ENCODE measurements at places on chromosomes 11 and 22.

DNA sequence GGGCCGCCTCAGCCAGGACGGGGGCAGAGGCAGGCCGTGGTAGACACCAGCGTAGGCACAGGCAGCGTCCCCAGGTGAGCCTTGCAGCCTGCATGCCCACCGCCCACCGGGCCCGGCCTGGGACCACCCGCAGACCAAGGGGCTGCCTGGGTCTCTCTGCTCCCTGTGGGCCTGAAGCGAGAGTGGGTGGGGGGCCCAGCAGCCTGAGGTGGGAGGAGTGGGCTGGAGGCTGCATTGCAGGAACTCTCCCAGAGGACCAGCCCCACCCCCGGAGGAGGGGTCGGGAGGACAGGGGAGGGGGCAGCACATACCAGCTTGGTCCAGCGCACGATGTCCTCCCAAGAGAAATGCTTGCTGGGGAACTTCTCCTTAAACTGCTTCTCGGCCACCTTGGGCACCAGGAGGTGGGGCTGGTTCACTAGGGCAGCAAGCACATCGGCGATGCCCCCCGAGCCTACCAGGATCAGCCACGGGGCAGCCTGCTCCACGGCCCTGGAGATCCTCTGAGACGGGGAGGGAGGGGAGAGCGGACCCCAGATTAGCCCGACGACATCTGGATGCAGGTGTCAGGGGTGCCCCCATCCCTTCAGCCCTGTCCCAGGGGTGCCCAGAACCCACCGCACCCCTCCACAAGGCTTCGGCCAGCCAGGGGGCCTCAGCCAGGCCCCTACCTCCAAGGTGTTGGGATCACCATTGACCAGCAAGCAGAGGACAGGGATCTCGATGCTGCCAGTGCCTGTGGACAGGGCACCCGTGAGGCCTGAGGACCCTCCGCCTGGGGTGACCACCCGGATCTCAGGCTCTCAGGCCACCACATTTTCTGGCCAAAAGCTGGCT lies 17.5 kb downstream of the TSSC4 start:
- no peak for DNase-seq

DNA sequence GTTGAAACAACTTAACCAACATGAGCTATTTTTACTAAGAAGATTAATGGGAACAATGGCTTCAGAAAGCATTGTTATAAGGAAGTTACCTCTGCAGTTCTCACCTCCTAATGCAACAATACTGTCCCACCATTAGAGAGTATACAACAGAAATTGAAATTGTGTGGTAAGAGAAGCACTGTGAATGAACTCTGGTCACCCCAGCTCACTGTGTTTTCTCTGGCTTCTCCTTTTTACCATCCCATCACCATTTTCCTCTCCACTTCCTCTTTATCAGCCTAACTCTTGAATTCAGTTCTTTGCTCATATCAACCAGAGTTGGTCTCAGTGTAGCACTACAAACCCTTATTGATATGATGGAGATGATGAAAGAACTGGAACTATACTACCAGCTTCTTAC lies 138.0 kb upstream of the POU2AF2 start:
- DNase-seq = no peak

- no peak for DNase-seq
Observed at GRCh38 chr11:134615041-134615615, 203.1 kb upstream of the B3GAT1 start.

- no peak for DNase-seq
Observed at GRCh38 chr11:124077266-124077665, 36.1 kb upstream of the OR10G7 start.

- DNase-seq = no peak
Observed at GRCh38 chr11:2537896-2538724, 93.3 kb downstream of the KCNQ1 start.

DNA sequence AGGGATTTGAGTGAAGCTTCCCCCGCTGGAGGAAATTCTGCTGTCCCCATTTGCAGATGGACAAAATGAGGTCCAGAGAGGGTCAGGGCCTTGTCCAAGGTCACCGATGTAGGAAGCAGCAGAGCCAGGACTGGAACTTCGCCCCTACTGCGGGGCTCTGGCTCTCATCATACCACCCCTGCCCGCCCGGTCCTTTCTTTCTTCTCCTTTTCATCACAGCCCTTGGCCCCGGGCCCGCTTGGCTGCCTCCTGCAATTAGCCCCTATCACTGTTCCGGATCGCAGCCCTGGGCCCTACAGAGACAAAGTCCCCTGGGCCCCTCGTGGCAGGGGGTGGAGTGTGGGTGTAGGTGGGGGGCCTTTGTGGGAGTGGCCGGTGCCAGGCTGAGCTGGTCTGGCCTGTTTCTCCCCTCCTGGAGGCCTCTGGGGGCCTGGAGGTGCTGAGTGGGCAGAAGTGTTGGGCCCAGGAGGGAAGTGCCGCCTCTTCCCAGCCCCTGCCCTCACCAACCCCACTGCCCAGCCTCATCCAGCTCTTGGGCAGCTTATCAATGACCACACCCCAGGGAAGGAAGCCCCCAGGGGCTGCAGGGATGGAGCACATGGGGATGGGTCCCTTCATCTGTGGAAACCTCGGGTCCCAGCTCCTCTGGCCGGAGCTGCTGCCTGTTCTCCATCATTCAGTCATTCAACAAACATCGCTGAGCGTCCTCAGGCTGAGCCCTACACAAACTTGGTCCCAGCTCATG lies 3.4 kb downstream of the EMID1 start:
- DNase-seq = no peak

DNA sequence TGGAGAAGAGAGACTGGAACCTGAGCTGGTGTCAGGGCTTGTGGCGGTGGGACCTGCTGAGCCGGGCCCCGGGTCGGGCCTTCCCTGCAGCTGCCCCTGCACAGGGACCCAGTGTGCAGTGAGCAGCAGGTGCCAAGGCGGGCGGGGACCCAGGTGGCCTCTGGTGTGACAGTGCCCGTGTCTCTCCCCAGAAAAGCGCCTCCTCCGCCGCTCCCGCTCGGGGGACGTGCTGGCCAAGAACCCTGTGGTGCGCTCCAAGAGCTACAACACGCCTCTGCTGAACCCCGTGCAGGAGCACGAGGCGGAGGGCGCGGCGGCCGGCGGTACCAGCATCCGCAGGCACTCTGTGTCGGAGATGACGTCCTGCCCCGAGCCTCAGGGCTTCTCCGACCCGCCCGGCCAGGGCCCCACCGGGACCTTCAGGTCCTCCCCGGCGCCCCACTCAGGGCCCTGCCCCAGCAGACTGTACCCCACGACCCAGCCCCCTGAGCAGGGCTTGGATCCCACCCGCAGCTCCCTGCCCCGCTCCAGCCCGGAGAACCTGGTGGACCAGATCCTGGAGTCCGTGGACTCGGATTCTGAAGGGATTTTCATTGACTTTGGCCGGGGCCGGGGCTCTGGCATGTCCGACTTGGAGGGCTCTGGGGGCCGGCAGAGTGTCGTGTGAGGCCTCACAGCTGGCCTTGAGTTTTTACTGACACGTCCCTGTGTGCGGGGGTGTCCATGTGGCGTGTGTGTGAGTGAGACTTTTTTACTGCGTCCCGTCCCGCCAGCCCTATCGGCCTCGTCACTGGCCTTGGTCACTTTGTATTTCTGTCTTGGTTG lies 15.6 kb upstream of the ARHGAP8 start:
- no peak for DNase-seq

GRCh38 chr22:50527921-50528681 lies 1.7 kb downstream of the TYMP start:
- DNase-seq = no peak

DNA sequence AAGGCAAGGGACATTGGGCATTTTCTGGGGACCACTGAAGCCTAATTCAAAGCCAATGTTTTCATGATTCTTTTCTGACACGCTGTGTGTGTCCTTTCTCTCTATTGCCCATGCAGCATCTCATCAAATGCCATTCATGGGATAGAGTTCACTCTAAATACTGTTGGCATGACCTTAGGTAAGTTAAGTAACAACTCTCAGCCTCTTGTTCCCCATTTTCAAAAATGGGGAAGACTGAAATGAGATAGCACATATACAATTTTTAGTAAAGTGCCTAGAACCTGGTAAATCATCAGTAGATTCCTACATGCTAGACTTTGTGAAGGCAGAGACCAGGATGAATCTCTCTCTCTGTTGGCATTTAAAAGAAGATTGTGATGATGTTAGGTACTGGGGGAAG lies 12.7 kb upstream of the OR52K2 start:
- no peak for DNase-seq

- no peak for DNase-seq
Observed at GRCh38 chr11:95831198-95831883, 41.0 kb downstream of the CEP57 start.

GRCh38 chr22:20405931-20406685 lies 12.2 kb downstream of the ZNF74 start:
- no peak for DNase-seq

DNA sequence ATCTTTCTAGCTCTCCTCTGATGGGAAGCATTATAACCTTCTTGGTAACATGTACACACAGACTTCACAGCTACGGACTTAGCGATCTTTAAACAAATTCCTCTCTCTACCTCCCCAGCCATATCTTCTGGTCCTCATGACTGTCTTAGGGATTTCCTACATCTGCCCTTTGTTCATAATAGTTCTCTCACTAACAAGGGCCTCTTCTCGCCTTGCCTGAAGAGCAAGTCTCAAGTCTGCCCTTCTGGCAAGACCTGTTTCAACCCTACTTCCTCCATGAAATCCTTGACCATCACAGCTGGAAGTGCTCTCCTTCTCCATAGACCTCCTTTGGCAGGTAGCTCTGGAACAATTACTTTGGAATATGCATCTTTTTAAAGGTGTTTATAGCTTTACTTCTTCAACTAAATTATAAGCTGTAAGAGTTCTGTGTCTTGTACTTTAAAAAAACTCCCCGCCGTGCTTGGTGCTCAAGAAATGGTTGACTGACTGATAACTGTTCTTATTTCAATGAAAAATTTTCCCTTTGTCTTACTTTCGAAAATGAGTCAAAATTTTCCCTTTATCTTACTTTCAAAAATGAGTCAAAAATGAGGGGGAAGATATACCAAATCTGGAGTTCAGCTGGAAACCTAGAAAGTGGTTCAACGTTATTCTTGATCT lies 34.7 kb downstream of the SNX19 start:
- DNase-seq = no peak

DNA sequence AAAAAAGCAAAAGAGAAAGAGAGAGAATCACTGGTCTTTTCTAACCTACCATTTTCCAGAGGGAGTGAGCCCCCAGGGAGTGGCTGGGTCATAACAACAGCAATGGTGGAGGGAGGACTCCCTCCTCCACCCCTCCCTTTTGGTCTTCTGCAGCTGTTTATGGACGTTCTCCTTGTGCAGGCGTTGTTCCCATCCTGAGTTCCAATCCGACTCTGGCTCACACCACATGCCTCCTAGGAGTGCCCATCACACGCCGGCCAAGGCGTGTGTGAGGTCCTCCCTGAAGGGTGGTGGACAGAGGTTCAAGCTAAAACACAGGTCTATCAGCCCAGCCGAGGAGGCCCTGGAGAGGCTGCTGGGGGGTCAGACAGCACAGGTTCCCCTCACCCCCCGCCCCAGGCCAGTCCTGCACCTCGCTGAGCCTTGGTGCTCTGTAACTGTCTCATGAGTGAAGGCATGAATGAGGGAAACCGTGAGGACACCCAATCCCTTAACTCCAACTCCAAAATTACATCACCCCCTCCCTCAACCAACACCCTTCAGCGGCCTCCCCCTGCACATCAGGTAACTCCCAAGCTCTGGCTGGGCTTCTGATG lies 29.4 kb downstream of the IFT27 start:
- no peak for DNase-seq

GRCh38 chr11:72972496-72973128 lies 158.4 kb downstream of the ATG16L2 start:
- DNase-seq = no peak

DNA sequence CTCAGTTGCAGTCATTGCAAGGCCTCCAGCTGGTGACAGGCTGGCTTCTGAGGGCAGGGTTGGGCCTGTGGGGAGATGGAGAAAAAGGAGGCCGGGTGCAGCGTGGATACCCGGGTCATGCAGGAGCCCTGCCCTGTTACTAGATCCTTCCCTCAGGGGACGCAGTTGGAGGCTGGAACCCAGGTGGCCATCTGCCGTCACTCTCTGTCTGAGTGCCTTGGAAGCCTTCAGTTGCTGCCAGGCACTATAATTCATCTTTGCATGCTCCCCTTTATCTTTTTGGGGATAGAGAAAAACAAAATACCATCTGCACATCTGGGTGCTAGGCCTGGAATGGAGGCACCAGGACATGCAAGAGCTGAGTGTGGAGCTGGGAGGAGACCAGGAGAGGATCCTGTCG lies 82.7 kb downstream of the TP53I11 start:
- DNase-seq = no peak

DNA sequence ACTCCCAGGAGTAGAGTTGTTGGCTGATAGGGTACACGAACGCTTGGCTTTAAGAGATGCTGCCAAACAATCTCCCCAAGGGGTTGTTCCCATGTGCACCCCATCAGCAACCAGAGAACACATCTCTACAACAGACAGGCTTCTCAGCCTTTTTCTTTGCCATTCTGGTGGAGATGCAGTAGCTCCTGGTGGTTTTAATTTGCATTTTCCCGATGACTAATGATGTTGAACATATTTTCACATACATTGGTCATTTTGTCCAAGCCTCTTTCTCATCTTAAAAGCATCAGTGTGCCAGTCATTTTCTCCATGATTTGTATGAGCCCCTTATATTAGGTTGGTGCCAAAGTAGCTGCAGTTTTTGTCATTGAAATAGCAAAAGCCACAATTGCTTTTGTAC lies 21.8 kb downstream of the DHCR7 start:
- no peak for DNase-seq

GRCh38 chr11:78460471-78460870 lies 42.9 kb upstream of the GAB2 start:
- DNase-seq = no peak

GRCh38 chr11:65915821-65916251 lies 3.0 kb downstream of the C11orf68 start:
- no peak for DNase-seq

Data from NCI-H748 treated with DMSO at 0.1 percent for 48 hours (cell line).